NK-92 treated with Interleukin-12 subunit alpha and Interleukin-12 subunit beta, amount 100 ng/mL, for 24 hours (cell line): ENCODE measurements at places on chromosomes 4 and X.

DNA sequence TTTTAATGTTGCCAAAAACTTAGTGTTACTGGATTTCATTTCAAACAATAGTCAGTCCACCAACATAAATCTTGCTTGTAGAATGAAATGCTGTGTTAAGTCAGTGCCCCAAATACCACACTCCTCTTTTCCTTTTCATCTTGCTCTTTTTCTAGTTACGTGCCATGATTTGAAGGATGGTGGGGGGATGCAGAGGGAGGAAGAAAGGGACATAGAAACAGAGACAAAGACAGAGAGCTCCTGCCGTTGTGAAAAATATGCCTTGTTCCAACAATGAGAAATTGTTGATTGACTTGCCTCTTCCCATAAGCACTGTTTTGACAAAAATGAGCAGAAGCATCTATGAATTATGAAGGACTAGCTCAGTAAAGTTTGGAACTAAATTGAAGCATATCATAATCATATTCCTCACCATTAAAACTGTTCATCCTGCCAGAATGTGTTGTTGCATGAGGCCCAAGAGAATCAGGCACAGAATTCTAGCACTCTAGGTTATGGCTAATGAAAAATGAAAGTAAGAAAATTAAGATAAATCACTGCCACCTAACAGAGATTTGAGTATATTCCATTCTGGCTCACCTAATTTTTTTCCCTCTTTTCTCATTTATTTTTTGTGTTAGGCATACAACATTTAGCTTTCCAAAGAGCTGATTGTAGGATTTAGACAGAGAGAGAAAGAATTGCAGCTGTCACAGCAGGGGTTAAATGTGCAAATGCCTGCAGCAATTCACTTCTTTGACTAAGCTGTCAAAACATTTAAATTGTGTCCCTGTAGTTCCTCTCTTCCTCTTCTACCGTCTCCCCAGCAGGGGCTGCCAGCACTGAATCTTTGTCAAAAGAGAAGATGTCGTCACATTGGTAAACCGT lies 111.6 kb upstream of the PTPN13 start:
- DNase-seq, result no peak

DNA sequence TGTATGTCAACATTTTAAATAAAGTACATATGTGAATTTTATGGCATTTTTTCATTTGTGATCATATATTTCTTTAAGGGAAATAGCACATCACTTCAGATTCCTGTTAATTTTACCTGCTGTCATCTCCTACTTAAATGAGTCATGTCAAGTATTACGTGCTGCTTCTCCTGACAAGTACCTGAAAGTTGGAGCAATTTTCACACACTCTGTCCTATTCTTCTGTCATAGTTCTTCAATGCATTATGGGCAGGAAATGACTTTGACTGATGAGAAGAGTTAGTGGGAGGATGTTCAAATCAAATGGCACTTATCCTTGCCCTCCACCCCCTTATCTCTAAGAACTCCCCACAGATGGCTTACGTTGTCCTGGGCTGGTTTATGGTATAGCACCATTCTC lies 64.2 kb upstream of the SYTL5 start:
- no peak for DNase-seq

DNA sequence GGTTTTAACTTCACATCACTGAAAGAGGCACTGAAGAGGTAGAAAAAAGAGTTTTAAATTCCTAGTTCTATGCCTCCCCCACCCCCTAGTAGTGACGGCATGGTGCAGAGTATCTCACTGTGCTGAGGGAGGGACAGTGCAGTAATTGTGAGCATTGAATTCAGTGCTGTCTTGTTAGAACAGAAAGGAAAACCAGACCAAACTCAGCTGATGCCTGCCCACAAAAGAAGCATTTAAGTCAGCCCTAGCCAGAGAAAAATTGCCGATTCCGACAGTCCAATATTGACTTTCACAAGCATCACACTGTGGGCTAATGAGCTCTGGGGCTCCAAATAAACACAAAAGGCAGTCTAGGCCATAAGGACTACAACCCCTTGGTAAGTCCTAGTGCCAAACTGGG lies 417.7 kb downstream of the AR start:
- DNase-seq, result no peak

DNA sequence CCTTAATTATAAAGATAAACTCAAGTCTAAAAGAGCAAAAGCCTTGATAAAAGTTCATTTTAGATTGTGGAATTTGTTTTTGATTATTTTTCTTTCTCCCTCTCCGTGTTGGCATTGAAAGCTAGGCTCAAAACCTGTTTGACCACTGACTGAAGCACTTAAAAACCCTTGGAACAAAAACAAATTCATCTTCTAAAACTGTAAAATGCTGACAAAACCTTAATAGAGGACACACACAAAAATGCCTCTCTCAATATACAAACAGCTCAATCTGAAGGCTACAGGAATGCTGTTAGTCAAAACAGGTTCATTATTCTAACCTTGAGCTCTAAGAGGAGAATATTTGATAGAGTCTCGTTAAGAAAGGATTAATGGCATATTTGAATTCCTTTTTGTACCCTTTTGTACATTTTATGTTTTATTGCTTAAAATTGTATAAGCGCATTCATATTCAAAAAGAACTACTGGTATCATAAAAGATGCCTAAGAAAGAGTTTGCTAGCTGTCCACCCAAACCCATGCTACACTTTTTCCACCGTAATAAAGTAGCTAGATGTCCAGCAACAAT lies 74.3 kb upstream of the NAP1L5 start:
- no peak for DNase-seq

DNA sequence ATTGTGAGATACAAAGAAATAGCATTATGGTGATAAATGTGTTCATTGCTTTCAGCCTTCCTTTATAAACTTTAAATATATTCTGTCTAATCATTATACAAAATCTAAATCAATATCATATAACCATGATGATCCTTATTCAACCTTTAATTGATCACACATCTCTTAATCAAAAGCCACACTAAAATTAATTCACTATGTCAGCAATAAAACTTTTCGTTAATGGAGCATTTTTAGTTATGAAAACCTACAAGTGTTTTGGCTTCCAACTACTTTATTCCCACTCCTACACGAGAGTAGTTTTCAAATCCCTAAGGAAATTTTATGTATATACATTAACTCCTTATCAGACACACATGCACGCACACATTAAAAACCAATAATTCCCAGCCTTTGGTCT lies 530.2 kb downstream of the KCTD8 start:
- DNase-seq, result no peak

- no peak for DNase-seq
These were observed 227.6 kb downstream of the ADAMTS3 start for GRCh38 chr4:72341432-72341820.

DNA sequence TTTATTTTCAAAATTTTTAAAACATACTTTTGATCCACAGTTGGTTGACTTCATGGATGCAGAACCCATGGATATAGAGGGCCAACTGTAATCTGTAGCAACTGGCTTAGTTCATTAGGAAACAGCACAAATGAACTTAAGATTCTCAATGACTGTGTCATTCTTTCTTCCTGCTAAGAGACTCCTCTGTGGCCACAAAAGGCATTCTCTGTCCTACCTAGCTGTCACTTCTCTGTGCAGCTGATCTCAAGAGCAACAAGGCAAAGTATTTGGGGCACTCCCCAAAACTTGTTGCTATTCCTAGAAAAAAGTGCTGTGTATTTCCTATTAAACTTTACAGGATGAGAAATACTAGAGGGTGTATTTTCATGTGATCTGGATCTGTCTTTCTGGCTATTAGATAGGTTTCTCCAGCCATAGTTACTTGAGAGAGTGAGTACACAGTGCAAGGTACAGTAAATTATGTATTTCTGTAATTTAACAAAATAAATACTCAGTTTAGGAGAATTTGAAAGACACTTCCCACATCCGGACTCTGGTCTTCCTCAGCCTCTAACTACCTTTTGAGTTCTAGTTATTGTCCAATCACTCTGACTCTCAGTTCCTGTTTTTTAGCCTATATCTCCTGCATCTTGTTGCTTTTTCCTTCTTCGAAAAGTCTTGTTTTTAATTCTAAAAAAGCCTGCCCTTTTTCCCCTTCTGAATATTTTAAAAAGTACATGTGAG lies 21.8 kb downstream of the TLR2 start:
- no peak for DNase-seq

GRCh38 chrX:154061801-154062200 lies 35.7 kb downstream of the MECP2 start:
- DNase-seq, result no peak

DNA sequence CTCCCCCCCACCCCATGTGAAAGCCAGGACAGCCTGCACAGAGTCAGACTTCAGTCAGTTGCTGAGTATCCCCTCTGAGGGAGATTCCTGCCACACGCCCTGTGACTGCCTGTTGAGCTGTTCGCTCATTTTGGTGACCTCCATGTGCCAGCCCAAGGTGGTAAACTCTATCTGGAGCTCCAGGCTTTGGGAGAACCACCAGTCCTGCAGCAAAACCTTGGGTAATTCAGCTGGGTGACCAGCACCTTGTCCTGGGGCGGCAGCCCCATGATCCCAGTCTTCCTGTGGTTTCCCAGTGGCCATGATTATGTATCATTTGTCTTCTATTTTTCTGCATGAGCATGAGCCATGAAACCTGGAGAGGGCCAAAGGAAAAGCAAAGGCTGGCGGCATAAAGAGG lies 73.4 kb downstream of the NBDY start:
- DNase-seq, result no peak

DNA sequence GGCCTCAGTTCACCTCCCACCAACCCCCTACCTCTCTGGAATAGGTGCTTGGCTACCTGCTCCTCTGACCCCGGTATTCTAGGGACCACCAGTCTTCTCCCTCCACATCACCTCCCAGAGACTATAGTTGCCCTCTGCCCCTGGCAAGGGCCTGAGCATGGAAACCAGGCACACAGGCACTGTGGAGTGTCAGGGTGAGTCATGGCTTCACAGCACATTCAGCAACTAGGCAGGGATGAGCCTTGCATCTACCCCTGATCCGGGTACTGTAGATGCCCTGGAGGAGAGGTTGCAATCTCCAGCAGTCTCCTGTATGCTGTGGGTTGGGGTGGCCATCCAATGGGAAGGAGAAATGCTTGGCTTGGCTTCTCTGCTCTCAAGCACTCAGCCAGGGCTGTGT lies 472.7 kb downstream of the IDS start:
- no peak for DNase-seq

- DNase-seq, result no peak
These were observed 1.1 kb downstream of the FANCB start for GRCh38 chrX:14871767-14872166.

DNA sequence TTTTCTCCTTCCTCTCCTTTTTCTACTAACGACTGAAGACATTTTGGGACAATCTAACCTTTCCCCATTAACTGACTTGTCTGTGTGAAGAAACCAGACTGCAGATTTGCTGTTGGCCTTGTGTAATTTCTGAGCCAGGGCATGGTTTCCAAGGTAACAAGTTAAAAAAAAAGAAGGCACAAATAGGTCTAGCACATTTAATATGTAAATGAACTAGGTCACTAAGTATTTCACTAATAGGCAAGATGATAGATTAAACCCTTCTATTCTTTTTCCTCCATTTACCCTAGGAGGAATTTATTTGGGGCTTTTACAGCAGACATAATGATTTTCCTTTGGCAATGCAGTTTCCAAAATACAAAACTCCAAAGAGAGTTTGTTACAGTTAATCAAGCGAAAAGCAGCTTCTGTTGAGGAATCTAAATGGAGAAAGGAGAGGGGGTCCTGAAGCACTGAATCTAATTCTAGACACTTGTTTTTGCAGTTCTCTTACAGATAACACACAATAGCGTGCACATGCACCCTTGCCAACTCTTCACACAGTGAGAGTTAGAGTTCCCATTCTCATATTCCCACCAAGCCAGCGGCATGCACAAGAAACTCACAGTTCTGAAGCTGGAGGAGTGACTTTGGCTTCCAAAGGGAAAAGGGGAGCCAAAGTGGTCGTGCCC lies 72.0 kb downstream of the TSPAN5 start:
- no peak for DNase-seq

DNA sequence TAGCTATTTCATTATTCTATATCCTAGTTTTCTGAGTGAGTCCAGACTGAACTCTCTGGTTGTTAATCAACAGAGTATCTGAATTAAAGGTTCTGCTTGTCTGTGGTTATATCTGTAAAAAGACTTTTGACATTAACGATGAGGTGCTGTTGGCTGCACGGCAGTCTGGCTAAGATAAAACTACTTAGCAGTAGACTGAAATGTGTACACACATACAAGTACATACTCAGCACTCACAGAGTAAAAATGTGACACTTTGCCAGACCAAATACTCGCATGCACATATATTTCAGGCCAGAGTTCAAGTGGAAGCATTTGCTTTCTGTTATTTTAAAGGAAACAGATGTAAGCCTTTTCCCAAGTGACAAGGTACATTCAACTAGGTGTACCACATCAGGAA lies 80.5 kb downstream of the PRDM5 start:
- DNase-seq, result no peak

- DNase-seq, result no peak
These were observed 9.1 kb upstream of the GTPBP6 start for GRCh38 chrX:327660-328126.

DNA sequence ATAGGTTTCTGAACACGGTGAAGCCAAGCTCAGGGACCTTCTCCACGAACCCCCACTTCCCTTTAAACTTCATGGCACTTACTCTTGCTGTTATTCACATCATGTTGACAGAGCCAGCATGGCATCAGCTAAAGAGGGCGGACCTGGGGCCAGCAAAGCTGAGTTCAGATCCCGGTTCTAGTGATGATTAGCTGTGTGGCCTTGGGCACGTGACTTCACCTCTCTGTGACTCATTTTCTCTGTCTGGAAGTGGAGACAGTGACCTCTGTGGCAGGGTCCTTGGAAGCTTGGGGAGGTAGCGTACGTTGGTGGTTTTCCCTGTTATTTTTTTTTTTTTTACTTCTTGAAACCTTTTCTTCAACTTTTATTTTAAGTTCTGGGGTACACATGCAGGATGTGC lies 13.4 kb downstream of the EVC start:
- DNase-seq, result no peak

GRCh38 chrX:146363919-146364318 lies 445.7 kb upstream of the CXorf51B start:
- no peak for DNase-seq

- no peak for DNase-seq
These were observed 173.7 kb downstream of the AREG start for GRCh38 chr4:74618659-74619058.
